ENCODE measurements at places on chromosomes 11 and 22. TPM values are rescaled to one million over a fixed set of nuclear protein-coding genes. Genes with fewer than 3 reads are reported as not detected.
A peak's percentile ranks its signal among the peaks of the same experiment; 100 is the strongest.

The YPEL4 gene
- total RNA-seq, result not detected

The CNTF gene
- 1.6 TPM for total RNA-seq

The MOGAT2 gene
- total RNA-seq, result not detected

GRCh38 chr11:120529911-120530310 is 18.4 kb downstream of the GRIK4 start:
- no peaks in the 10 kb centered on the region for H3K4me1 ChIP-seq
- no peak overlapping the region for H3K27ac ChIP-seq
- H3K36me3 ChIP-seq, result no peaks in the 10 kb centered on the region
- peak; percentile 39 for DNase-seq
- H3K27me3 ChIP-seq, result peaks cover 93% of the 10 kb centered on the region

DNA sequence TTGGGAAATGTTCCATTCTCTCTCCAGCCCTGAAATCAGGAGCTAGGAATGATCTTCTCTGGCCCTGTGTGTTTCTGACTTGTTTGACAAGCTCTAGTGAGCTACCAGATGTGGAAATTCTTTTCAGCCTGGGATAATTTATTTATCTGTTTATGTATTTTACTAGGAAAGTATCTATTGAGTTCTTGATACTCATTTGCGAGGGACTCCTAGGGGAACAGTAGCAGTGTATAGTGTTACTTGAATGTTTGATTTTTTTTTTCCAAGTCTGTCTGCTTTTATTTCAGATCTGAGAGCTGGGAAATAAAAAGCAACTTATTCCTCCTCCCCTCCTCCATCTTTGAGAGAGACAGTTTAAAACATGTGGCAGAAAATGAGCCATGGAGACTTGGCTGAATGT is 92.5 kb downstream of the ALX4 start:
- DNase-seq, result no peak
- no peak overlapping the region for H3K4me3 ChIP-seq
- no peaks in the 10 kb centered on the region for H3K36me3 ChIP-seq
- no peaks in the 10 kb centered on the region for H3K27me3 ChIP-seq
- no peak overlapping the region for H3K27ac ChIP-seq

Data from PC-3 (cell line).